ENCODE measurements at places on chromosomes 5 and 9. TPM values are rescaled to one million over a fixed set of nuclear protein-coding genes. Genes with fewer than 3 reads are reported as not detected.

Gene MLANA
- not detected for total RNA-seq

Gene PLCXD3
- 13.0 TPM for total RNA-seq

Gene RAB3C
- not detected for total RNA-seq

Gene CD74
- 0.41 TPM for total RNA-seq

Gene SLC28A3
- total RNA-seq: 0.16 TPM

Gene ORM2
- not detected for total RNA-seq

Gene PCDHA1
- total RNA-seq: 0.09 TPM

Gene SLC38A9
- 35.6 TPM for total RNA-seq

Gene ANKRD34B
- total RNA-seq: not detected

Gene PCDHA9
- total RNA-seq: 0.49 TPM

Gene PCDHB14
- total RNA-seq: 0.45 TPM

Gene ISL1
- total RNA-seq: 0.18 TPM

DNA sequence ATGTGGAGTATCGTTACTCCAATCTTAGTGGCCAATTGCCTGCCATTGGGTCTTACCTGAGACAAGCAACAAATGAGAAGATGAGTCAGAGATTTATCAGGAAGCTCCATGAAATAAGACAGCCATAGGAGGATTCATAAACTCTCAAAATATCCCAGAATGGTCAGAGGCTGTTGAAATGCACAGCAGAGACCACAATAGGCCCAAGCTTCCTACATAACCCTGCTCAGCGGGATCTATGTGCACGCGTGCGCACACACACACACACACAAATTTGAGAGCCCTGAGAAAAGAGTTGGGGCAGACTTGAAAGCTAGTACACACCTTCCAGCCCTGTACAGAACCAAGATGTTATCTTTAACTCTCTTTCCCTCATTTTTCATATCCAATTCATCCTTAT is 9.8 kb downstream of the UIMC1 start:
- no peak for DNase-seq

GRCh38 chr9:125238915-125239446 is 2.2 kb downstream of the HSPA5 start:
- peak; percentile 12 for DNase-seq

GRCh38 chr9:108483676-108484075 is 372.1 kb downstream of the ACTL7B start:
- no peak for DNase-seq

- DNase-seq: no peak
These were observed 812 bp downstream of the SREK1 start for GRCh38 chr5:66144834-66145390.

GRCh38 chr9:120477534-120478001 is 102.4 kb downstream of the CDK5RAP2 start:
- peak; percentile 91 for DNase-seq

DNA sequence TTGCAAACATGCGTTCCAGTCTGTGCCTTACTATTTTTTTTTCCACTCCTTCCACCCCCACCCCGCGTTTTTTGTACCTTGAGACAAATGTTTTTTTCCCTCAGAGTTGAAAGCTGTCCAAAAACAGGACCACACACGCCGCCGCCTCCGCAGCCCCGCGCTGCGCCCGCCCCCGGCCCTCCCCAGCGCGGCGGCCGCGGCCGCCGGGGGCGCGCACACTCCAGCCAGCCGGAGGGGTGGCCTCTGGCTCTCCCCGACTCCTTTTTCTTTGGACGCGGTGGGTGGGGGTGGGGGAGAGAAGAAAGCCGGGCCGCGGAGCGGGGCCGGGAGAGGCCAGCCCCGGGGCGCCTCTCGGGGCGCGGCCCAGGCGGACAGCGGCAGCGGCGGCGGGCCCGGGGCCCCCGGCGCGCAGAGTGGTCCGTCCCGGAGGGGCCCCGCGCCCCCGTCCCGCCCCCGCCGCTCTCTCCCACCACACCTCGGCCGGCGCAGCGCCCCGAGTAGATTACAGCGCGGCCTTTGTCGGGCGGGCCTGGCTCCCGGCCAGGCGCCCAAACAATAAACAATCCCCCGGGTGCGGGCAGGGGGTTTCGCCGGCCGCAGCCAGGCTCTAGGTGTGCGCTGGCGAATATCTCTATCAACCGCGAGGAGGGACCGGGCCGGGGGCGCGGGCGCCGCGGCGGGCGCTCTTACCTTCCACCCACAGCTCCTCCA is 10.9 kb downstream of the PTCH1 start:
- DNase-seq: peak; percentile 65

DNA sequence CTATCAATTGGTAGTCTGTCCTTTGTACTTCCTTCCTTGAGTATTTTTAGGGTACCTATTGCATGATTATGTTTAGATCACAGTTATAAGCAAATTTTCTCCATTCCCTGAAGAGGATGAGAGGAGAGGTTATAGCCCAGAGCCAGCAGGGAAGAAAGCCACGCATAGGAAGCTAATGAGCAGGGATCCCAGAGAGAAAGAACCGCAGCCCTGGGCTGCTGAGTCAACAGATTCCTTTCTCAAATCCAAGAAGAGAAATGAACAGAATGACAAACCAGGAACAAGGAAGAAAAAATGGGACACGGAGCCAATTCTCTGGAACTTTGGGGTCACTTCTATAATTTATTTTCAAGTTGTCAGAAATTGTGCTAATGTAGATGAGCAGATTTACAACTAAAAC is 284.5 kb downstream of the RFX3 start:
- DNase-seq: peak; percentile 16

DNA sequence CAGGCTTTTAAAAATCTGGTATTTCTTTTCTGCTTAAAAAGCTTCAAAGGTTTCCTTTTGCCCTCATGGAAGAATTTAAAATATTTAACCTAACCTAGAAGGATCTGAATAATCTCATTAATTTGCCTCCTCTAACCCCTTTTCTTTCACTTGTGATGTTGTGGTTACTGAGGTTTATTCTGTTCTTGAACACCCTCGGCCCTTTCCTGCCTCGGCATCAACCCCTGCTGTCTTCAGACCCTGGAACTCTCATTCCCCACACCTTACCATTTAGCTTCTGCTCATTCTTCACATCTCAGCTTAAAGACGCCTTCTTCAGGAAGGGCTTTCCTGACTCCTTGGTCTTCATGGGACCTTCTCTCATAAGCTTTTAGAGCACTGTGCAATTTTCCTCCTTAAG is 131.4 kb upstream of the MAN2A1 start:
- DNase-seq: no peak

GRCh38 chr5:14036514-14036913 is 92.0 kb upstream of the DNAH5 start:
- DNase-seq: no peak

GRCh38 chr9:21078702-21079101 is 960 bp upstream of the IFNB1 start:
- no peak for DNase-seq

- no peak for DNase-seq
These were observed 91.4 kb upstream of the ZNF462 start for GRCh38 chr9:106771608-106772007.
